SHP77 treated with DMSO at 0.1 percent for 48 hours (cell line): ENCODE measurements at places on chromosomes 6 and 20.

GRCh38 chr6:165660857-165661663 is 2.0 kb downstream of the PDE10A start:
- no peak for DNase-seq

DNA sequence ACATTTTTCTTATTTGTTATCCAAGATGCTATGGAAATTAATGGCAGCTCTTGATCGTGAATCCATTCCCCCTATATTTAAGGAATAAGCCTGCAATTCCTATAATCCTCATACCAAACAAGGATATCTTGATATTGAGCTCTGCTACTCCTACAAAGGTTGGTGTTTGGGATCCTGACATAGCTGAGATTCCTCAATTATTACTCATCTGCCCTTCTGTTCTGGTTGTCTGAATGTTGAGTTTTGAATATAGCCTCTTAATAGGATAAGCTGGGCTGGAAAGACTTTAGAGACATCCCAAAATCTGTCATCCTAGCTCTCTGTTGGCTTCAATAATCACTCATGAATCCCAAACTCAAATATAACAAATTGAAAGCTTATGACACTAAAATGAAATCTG is 49.9 kb downstream of the CLIC5 start:
- DNase-seq: no peak

GRCh38 chr6:147689398-147689797 is 180.9 kb downstream of the SAMD5 start:
- DNase-seq: no peak

DNA sequence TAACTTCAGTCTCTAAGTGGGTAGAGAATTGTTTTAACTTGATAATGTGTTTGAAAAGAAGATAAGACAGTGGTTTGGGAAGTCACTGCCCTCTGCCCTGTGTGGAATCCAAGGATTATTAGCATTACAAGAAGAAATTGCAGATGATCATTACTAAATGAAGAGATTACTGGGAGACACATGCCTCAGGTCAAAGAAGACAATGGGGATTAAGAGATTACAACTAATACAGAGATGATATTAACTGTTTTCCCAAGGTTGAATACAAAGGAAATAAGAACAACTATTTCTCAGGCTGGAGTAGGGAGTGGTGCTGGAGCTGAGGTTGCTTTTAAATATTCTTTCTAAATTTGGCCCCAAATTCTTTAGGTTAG is 166.0 kb downstream of the TRMT11 start:
- no peak for DNase-seq

- DNase-seq: no peak
These were observed 262.5 kb downstream of the CDH26 start for GRCh38 chr20:60220706-60221105.

- no peak for DNase-seq
These were observed 16.0 kb downstream of the MYH7B start for GRCh38 chr20:34971561-34972235.

GRCh38 chr20:43903953-43904826 is 10.5 kb upstream of the TOX2 start:
- DNase-seq: no peak

DNA sequence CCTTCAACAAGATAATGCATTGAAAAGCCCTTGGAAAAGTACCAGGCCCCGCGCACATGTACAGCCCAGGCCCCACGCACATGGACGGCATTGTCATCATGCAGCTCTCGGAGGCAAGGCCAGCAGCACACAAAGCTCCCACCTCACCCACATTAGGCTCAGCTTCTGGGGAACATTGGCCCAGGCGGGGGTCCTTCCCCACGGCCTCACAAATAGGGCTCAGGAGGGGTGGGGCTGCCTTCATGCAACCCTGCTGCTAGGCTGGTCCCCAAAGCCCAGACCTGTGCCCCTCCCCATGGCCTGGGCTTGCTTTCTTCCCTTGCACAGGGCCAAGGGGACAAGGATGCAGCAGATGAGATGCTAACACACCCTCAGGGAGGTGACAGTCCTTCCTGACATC is 26.7 kb downstream of the NPEPL1 start:
- no peak for DNase-seq

DNA sequence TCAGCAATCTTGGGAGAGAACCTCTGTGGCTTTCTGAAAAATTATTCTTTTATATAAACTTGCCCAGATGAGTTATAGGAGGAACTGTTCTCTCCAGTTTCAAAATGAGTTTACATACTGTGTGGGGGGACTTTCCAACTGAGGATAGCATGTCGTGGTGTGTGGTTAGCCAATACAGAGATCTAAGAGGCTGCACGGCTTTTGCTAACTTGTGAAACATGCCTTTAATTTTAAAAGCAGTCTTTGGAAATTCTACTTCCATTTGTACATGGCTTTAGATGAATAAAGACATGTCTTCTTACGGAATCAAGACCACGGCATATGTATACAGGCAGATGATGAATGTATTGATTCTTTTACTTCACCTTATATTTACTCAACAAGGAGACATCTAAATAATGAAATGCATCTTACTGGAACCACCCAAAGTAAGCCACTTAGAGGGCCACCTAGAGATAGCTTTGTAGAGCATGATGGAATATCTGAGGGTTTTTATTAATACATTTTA is 39.8 kb downstream of the HIVEP1 start:
- DNase-seq: no peak

DNA sequence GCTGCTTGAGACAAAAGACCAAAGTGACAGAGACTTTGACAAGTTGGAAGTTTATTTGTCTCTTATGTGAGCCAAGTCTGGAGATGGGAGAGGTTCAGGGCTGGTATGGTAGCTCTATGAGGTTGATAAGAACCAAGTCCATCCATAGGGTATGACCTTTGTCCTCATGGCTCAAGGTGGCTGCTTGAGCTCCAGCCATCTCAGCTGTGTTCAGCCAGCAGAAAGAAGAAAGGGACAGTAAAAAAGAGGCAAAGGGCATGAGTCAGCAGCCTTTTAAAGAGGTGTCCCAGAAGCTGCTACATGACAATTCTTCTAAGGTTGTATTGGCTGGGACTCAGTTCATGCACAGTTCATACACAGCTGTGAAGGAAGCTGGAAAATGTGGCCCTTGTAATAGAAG is 49.0 kb downstream of the CD40 start:
- no peak for DNase-seq

- DNase-seq: no peak
These were observed 70.9 kb downstream of the SCAND1 start for GRCh38 chr20:35883336-35883777.

- no peak for DNase-seq
These were observed 114.3 kb upstream of the GGTLC1 start for GRCh38 chr20:24102749-24103333.

- DNase-seq: no peak
These were observed 307.8 kb downstream of the TAF4 start for GRCh38 chr20:61757678-61758563.

DNA sequence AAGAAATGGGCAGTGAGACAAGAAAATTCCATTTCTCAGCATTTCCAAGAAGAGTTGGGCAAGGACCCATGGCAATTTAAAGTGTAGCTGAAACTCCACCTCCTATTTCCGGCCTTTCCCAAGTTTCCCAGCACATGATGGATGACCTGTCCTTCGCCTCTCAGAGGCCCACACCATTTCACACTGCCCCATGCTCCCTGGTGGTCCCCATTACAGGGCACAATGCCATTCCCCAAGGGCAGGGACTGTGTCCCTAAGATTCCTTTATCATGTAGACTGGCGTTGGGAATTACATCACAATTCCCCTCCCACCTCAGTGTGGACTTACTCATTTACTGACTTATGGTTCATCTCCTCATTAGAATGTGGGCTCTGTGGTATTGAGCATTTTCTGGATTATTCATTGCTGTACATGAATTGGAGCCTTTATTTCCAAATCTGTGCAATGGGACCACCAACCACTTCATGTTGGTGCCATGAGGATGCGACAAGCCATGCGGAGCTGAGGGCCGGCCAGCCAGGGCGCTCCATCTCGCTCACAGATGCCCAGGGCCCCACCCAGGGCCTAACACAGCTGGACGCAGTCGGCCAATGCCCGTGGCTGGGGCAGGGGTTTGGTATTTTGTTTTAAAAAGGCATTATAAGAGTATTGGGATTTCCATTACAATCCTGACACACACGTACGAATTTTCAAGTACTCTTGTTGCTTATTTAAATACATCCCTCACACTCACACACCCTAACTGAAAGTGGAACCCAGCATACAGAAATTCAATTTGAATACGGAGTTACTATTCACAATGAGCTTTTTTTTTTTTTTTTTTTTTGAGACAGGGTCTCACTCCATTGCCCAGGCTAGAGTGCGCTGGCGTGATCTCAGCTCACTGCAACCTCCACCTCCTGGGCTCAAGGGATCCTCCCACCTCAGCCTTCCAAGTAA is 5.4 kb downstream of the ACSS1 start:
- DNase-seq: no peak

- DNase-seq: no peak
These were observed 182.5 kb downstream of the OTOR start for GRCh38 chr20:16930656-16931055.

- DNase-seq: no peak
These were observed 66.7 kb upstream of the FYN start for GRCh38 chr6:111939902-111940301.

DNA sequence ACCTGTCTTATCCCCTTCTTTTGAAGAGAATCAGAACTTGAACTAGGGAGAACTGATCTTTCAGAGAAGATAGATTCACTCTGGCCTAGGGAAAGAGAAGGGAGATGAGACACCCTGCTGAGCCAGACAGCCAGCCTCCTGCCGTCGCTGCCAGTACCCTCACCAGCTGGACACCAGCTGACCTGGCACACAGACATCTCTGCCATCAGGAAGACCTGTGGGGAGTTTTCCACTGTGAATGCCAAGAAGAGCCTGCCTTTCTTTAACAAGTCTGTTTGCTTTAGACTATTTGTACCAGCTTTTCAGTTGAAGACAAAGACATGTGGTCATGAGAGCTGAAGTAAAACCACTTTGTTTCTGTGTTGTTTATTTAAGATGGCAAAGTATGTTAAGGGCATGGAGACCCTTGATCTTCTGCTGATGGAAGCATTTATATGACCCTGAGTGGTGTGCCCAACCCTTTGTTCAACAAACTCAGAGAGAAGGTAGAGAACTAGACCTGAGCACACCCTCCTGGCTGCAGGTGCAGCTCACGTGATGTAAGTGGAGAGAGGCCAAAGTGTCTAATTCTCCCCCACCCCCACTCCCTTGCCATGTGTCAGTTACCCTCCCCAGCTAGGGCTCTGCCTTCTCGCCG is 82.3 kb upstream of the SLC24A3 start:
- DNase-seq: peak; percentile 10

DNA sequence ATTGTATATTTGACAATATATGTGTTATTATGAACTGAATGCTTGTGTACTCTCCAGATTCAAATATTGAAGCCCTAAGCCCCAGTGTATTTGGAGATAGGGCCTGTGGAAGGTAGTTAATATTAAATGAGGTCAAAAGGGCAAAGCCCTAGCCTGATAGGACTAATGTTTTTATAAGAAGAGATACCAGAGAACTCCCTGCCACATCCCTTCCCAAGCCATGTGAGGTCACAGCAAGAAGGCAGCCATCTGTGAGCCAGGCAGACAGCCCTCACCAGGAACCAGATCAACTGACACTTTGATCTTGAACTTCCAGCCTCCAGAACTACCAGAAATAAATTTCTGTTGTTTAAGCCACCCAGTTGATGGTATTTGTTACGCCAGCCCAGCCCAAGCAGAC is 36.4 kb upstream of the FBXL4 start:
- no peak for DNase-seq

DNA sequence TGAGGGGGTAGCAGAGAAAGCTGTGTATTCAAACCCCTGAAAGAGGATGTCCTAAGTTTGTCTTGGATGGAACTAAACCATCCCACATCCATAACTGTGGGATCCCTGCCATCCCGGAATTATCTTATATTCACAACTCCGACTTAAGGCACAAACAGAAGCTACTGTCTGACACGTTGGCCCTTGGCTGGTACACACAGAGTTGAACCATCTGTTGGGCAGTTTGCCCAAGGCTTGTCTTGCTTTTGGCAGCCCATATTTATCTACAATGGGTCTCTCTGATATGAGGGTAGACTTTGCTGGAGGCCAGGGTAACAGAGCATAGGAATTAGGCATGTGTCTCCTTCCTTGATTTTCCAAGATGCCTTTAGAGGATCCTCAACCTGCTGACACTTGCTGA is 116.6 kb upstream of the PROKR2 start:
- no peak for DNase-seq

- no peak for DNase-seq
These were observed 863.0 kb upstream of the GJE1 start for GRCh38 chr6:141269684-141270083.

- DNase-seq: no peak
These were observed 7.0 kb downstream of the SLC22A23 start for GRCh38 chr6:3449750-3450305.

GRCh38 chr20:24441661-24442060 is 27.8 kb upstream of the SYNDIG1 start:
- no peak for DNase-seq

GRCh38 chr6:111874025-111874415 is 768 bp upstream of the FYN start:
- DNase-seq: no peak

GRCh38 chr20:25389401-25389857 is 1.2 kb downstream of the ABHD12 start:
- no peak for DNase-seq

GRCh38 chr6:129638055-129638684 is 71.8 kb downstream of the ARHGAP18 start:
- DNase-seq: peak; percentile 54

GRCh38 chr6:51129043-51129442 is 310.4 kb downstream of the TFAP2B start:
- DNase-seq: no peak

GRCh38 chr20:6925744-6926278 is 158.3 kb downstream of the BMP2 start:
- DNase-seq: no peak

GRCh38 chr6:133376743-133377142 is 135.6 kb downstream of the EYA4 start:
- no peak for DNase-seq

GRCh38 chr6:122360809-122361208 is 38.6 kb upstream of the HSF2 start:
- no peak for DNase-seq

DNA sequence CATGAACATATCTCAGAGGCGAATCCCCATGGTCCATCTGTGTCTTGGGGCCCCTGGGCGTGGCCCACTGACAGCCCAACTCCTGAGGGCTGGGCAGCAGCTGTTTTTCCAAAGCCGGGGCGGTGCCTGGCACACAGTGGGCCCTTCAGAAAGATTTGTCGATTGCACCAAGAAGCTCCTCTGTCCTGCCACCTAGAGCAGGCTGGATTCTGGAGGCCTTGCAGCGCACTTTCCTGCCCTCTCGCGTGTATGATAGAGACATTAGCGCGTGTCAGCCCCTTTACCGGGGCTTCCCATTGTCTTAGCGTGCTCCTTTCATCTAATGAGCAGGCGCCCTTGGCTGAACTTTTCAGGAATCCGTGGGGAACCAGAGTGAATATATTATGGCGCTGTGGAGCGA is 45.4 kb downstream of the CDH4 start:
- DNase-seq: no peak

DNA sequence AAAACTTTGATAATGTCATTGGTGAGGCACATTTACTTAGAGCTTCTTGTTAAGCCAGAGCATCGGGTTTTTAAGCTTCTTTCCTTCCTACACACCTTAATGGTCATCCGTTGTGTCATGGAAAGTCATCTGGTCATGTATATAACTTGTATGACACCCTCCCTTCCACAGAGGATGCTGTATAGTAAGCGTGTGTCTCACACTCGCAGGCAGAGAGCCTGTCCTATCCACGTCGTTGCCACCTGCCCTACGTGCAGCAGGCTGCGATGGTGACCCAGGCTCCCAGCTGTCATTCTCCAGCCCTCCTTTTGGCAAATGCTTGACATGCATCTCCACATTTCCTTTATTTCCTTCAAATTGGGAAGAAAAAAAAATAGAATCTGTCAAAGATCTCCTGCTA is 85.6 kb downstream of the MYB start:
- DNase-seq: peak; percentile 36

GRCh38 chr6:170136541-170137175 is 154.2 kb downstream of the DLL1 start:
- no peak for DNase-seq
